ENCODE measurements at places on chromosomes 5 and 9. TPM values are rescaled to one million over a fixed set of nuclear protein-coding genes. Genes with fewer than 3 reads are reported as not detected.

ETF1 gene
- 85.6 TPM for total RNA-seq

PCDHGA7 gene
- 4.1 TPM for total RNA-seq

WDR5 gene
- 25.4 TPM for total RNA-seq

HAVCR1 gene
- total RNA-seq = 114 TPM

MARCOL gene
- total RNA-seq = not detected

CEL gene
- total RNA-seq = 1.0 TPM

DND1 gene
- total RNA-seq = 1.0 TPM

PPP3R2 gene
- not detected for total RNA-seq

LYSMD3 gene
- total RNA-seq = 18.7 TPM

PCDHB13 gene
- 5.9 TPM for total RNA-seq

CD180 gene
- total RNA-seq = 3.3 TPM

DNA sequence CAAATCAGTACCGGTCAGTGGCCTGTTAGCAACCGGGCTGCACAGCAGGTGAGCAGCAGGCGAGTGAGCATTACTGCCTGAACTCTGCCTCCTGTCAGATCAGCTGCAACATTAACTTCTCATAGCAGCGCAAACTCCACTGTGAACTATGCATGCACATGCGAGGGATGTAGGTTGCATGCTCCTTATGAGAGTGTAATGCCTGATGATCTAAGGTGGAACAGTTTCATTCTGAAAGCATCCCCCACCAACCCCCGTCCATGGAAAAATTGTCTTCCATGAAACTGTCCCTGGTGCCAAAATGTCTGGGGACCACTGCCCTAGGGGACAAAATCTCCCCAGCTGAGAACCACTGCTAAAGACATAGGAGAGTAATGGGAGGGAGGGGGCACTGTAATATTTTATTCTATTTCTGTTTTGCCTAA is 51.1 kb downstream of the P4HA2 start:
- no peak for DNase-seq

DNA sequence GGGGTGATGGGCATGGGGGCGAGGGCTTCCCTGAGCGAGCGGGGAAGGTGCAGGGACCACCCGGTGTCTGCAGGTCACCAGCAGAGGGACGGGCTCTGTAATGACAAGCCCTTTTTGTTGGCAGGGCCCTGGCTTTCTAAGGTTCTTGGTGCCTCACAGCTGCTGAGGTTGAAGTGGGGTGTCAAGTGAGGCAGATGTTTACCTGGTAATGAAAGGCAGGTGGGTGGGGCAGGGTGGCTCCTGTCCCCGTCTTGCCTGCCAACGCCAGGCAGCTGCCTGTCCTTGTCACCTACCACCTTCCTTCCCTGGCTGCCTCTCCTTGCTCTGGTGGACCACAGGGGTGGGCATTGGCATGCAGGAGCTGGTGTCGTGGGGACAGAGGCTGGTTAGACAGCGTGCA is 41.0 kb upstream of the SEMA4D start:
- DNase-seq = no peak

GRCh38 chr5:5014586-5015235 is 125.4 kb upstream of the ADAMTS16 start:
- DNase-seq = no peak

- DNase-seq = no peak
These were observed 162.4 kb downstream of the TTC39B start for GRCh38 chr9:15144622-15145061.

DNA sequence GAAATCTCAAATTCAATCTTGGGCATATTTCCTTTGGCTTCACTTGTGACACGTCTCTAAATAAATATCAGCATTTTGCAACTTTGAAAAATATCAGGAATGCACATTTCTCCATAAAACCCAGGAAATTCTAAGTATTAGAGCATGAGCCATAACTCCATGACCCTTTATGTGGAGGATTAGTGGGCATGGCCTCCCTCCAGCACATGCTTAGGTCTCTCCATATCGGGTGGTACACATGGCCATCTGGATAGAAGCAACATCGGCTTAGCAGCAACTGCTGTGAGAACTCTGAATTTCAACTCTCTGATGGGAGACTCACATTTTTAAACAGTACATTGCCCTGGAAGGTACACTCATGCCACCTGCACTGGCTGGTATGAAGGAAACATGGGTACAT is 73.7 kb upstream of the EGFLAM start:
- DNase-seq = no peak

DNA sequence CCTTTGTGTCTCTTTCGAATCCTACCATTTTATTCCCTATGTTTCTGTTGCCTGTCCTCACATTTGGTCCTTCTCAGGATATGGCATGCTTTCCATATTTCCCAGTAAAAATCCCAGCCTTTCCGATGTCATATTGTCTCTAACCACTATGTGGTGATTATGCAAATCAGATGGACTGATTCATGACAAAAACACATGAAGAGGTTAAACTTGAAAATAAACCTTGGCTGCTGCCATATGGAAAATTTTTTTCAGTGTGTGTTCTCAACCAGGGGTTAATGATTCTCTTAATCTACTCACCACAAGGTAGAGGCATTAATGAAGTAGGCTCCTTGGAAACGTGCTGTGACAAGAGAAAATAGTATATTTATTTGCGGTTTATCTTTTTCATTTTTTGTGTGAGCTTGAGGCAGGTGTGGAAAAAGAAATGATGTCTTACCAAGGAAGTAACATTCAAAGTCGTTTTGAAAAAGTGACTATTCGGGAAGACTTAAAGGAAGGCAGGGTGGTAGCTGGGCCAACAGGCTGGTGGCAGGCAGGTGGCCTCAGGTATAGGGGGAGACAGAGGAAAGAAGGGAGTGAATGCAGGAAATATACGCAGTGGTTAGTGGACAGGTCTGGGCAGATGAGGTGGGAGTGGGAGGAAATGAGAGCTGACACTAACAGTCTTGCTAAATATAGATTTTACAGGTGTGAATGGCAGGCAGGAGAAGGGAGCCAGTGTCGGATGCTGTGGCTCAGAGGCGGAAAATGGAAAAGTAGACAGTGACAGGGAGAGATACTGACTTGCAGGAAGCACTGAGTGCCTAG is 46.2 kb downstream of the DMRT2 start:
- DNase-seq = no peak

GRCh38 chr9:125172031-125172755 is 17.4 kb downstream of the PPP6C start:
- no peak for DNase-seq

DNA sequence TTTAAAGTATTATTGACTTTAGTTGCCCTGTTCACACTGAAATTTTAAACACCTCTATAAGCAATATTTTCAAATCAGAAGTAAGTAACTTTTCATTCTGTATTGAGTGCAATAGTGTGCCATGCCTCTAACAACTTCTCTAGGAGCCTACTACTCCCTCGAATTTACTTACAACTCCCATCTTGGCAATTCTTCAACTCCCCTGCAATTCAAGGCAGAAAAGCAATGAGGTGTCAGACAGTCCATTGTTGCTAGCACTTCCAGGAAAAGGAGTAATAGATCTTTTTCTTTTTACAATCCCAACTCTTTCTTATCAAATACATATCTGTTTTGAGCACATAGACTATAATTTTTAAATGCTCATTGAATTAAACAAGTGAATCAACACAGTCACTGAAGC is 222.7 kb upstream of the PUM3 start:
- no peak for DNase-seq

- no peak for DNase-seq
These were observed 62.0 kb downstream of the ANKRD33B start for GRCh38 chr5:10625700-10626472.
